ENCODE measurements at places on chromosomes 1 and 21. TPM values are rescaled to one million over a fixed set of nuclear protein-coding genes. Genes with fewer than 3 reads are reported as not detected.

The CR1L gene
- total RNA-seq: not detected

The CD244 gene
- total RNA-seq: not detected

The CHD5 gene
- total RNA-seq: 2.8 TPM

The MCOLN2 gene
- 11.7 TPM for total RNA-seq

The ATP5PF gene
- 170 TPM for total RNA-seq

The ARHGEF10L gene
- 11.2 TPM for total RNA-seq

Data from PC-3 (cell line).